ENCODE measurements at places on chromosomes 7 and 10.
A peak's percentile ranks its signal among the peaks of the same experiment; 100 is the strongest.

- DNase-seq = no peak
Observed at GRCh38 chr7:155983176-155983815, 171.0 kb upstream of the SHH start.

DNA sequence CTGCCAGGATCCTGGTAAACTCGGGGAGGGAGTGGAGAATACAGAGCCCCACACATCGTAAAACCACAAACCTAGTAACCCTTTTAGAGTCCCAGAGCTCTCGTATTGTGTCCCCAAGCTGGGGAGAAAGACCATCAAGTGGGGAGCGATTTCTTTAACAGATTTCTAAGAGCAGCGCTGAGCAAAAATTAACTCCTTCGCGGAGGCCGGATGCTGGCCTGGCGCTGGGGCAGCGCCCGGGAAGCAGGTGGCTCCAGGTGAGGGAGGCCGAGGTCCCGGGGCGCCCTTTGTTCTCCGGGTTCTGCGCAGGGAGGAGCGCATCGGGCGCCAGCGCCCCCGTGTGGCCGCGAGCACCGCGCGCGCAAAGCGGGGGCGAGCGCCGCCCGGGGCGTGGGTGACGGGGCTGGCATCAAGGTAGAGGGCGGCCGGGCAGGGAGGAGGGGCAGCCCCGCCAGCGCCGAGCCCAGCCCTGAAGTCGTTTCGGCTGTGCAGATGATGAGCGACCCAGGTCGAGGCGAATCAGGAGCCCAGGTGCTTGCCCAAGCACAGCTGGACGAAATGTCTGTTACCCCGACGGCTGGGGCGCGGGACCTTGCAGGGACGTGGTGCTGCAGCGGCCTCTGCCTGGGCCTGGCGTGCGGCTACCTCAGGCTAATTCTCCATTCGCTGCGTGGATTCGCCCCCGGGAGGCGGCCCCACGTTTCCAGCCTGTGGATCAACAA, 10.4 kb upstream of the FGFR2 start:
- DNase-seq = peak; percentile 31

DNA sequence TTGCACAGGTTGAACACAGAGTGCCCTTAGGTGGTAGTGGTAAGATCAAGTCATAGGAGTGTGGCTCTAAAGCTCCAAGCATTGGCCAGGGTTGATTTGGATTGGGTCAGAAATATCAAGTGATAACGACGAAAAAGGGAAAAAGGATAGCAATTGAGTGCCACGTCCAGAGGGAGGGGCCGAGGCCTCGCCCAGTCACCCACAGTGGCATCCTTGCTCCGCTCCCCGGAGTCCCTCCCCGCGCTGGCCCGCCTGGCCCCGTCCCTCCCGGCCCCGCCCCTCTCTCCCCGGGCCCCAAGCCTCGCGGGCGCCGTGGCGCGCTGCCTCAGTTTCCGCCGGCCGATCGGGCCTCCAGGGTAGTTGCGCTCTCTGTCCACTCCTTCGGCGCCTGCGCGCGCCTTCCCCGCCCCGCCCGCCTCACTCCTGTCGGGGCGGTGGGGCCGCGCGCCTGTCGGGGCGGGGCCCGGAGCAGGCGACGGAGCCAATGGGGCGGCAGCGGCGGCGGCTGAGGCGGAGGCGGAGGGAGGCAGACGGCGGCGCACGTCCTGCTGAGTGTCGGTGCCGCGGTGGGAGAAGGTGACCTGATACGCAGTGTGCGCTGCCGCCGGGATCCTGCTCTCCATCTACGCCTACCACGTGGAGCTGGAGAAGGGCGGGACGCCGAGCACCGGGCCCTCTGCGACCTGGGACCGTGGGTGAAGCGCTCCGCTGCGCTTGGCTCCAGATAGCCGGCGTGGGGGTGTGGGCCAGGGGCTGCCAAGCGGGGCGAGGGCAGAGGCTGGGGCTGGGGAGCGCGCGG, 209.1 kb upstream of the ZNF722 start:
- no peak for DNase-seq

- DNase-seq = no peak
Observed at GRCh38 chr7:122143376-122143750, 686 bp downstream of the AASS start.

GRCh38 chr10:100917071-100917470, 4.3 kb downstream of the SLF2 start:
- DNase-seq = no peak

DNA sequence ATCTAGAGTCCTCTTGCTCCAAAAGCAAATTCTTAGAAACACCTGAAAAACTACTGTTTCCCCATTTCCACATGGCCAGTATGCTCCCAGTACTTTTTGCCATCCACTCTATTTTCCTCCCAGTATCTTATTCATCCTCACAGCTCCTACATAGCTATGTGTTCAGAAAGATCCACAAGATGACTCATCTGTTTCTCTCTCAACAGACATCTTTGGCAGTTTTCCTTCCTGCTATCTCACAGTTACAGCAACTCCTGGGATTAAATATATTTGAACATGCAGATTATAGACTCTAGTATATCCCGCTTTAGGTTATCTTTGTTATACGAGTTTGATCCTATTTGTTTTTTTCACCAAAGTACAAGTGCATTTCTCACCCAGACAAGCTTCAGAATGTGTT, 675.6 kb upstream of the POT1 start:
- no peak for DNase-seq

- DNase-seq = no peak
Observed at GRCh38 chr7:159035571-159036073, 109.0 kb downstream of the VIPR2 start.

- DNase-seq = no peak
Observed at GRCh38 chr10:122998934-122999333, 9.7 kb downstream of the IKZF5 start.

DNA sequence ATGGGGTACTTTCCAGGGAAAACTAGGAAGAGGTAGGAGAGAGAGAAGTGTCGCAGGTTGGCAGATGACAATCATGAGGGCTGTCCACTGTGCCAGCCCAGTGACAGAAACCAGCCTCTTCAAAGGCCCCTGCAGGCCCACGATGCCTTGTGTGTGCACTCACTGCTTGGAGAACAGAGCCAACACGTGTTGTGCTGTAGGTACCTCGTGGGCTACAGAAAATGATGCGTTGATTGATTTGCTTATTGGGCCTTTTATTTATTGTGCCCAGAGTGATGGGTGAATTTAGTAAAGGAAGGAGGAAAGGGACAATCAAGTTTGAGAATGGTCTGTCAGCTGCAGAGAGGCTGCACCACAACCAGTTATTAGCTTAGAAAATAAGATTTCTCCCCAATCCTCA, 215.1 kb downstream of the PLXNA4 start:
- no peak for DNase-seq

GRCh38 chr7:85336086-85336485, 149.2 kb upstream of the SEMA3D start:
- no peak for DNase-seq

DNA sequence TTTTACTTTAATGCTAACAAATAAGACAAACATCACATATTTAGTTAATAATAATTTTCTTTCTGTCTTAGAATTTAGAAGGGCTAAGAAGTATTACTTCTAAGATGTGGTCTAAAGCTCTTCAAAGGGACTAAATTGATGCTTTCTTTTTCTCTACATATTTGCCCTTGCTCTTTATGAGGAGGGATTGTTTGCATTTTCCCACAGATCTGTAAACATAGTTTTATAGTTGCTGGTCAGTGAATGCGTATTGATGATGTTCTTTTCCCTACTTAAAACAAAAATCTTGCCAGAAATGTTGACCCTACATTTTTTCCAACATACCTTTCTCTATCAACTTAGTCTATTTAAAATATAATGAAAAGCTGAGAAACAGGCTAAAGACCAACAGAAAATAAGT, 372.4 kb upstream of the LRGUK start:
- no peak for DNase-seq

GRCh38 chr7:108461840-108462239, 5.6 kb upstream of the NRCAM start:
- peak; percentile 63 for DNase-seq

DNA sequence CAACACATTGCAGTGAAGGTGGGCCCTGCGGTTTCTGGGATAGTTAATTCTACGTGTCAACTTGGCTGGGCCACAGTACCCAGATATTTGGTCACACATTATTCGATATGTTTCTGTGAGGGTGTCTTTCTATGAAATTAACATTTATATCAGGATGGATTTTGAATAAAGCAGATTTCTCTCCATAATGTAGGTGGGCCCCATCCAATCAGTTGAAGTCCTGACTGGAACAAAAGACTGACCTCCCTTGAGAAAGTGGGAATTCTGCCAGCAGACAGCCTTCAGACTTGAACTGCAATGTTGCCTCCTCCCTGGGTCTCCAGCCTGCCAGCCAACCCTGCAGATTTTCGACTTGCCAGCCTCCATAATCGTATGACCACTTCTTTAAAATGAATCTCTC, 420.6 kb downstream of the PLXNA4 start:
- no peak for DNase-seq

GRCh38 chr10:44921061-44921460, 9.9 kb downstream of the TMEM72 start:
- DNase-seq = no peak

GRCh38 chr10:26952094-26952493, 91.3 kb upstream of the ABI1 start:
- DNase-seq = no peak

DNA sequence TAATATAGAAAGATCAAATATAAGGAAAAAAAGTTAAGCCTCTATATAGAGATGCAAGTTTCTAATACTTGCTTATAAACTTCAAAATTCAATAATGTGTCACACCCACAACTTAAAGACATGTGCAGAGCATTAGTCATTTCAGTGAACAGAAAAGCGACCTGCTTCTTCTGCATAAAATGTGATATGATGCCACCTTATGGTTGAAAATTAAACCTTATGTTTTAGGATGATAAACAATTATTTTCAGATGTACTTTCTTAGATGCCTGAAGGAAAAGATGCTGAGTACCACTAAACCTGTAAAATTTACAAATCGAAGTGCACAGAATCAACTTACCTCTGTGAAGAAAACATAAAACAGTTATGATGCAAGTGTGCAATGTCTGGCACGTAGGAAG, 96.0 kb downstream of the MTERF1 start:
- DNase-seq = no peak

- DNase-seq = no peak
Observed at GRCh38 chr7:151208253-151208862, 1.9 kb downstream of the H2BK1 start.

DNA sequence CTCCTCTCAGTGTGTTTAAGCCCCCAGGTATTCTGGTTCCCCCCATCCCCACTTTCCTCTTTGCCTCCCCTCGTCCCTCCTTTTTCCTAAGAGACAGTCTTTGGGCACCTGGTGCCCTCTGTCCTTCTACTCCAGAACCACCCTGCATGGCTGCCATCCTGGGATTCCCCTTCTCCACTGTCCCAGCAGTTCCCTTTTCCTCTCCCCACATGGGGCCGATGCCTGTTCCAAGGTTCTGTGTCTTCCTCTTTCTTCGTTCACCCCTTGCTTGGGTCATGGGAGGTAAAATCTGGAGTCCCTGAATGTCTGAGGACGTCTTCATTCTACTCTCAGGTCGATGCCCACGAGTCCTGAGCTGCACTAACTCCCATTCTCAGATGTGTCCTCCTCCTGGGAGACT, 120.8 kb downstream of the TAX1BP1 start:
- DNase-seq = no peak

DNA sequence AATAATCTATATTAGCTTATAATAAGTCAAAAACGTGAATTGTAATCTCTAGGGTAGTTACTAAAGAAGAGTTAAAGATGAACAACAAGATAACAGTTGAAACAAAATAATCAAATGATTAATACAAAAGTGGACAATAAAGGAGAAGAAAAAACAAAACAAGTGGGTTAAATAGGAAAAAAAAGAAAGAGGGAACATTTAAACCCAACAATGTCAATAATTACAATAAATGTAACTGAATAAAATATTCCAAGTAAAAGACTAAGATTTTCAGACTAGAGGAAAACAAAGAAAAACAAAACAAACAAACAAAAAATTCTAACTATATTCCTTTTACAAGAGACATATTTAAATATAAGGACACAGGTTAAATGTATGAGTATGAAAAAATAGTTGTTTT, 38.0 kb upstream of the ZEB1 start:
- no peak for DNase-seq

GRCh38 chr10:129174232-129175014, 292.6 kb upstream of the MGMT start:
- DNase-seq = no peak

- no peak for DNase-seq
Observed at GRCh38 chr7:43104874-43105520, 7.5 kb upstream of the HECW1 start.

DNA sequence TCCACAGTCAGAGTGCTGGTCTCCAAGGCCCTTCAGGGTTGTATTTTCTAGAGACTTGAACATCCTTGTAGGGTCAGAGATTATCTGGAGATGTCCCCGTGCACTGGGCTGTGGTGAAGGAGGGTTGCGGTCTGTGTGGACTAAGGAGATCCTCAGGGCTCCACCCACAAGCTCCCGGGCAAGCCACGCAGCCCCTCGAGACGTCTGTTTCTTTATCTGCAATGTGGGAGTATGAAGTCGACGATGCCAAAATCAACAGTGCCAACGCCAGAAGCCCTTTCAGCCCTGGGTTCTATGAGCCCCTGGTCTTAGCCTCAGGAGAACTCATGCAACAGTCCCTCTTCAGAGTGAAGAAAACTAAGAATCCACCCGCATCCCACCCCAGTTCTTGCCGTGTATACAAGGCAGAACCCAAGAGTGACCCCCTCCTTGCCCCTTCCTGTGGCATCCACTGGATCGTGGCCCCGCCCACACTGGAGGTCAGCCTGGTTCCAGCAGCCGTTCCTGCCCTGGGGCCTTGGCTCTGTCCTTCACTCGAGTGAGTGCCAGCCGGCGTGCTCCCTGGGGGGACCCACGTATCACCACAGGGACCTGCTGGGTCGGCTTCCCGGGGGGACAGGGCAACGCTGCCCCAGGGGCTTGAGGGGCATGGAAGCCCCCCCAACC, 6.0 kb upstream of the SHH start:
- DNase-seq = no peak

- DNase-seq = no peak
Observed at GRCh38 chr10:8639486-8640185, 585.1 kb downstream of the GATA3 start.

DNA sequence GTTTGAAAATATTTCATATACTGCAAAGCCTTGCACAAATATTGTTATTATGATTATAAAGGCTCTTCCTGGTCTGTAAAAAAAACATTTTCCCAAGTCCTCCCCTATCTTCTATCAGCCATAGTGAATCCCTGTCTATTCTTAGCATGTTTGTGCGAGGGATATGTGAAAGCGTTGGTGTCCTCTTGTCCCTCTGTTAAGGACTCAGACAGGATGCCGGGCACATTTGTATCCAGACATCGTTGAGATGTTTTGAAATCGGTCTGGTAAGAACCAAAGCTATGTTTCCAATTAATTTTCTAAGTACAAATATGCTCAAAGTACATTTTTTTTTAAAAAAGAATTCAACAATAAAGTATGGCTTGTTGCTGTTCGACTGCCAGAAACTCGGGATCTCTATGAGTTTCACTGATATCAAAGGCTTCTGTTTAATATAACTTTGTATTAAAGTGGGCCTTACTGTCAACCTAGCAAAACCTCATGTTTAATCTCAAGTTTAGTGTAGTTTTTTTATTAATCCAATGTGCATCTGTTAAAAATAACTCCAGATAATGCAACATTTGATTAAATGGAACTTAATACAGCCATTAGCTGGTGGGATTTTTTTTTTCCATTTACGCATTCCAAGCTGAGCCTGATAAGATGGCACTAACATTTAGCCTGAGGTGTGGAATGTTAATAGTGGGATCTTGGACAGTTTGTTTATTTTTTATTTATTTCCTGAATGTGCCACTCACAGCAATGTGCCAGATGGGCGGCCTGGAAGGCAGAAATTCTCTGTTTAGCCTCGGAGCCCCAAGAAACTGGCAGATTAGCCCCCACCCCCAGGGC, 754.3 kb downstream of the LRMDA start:
- no peak for DNase-seq

- peak; percentile 93 for DNase-seq
Observed at GRCh38 chr10:119029613-119030420, at the start of gene NANOS1. Gene NANOS1 (plus strand): TSS chr10:119029714. CDS start chr10:119029802, 88 bp downstream.

- DNase-seq = no peak
Observed at GRCh38 chr7:138435231-138435919, 24.7 kb upstream of the TRIM24 start.

Data from NCI-H2227 treated with DMSO at 0.1 percent for 48 hours (cell line).